SK-N-SH (cell line): ENCODE measurements at places on chromosomes 6 and 20.

DNA sequence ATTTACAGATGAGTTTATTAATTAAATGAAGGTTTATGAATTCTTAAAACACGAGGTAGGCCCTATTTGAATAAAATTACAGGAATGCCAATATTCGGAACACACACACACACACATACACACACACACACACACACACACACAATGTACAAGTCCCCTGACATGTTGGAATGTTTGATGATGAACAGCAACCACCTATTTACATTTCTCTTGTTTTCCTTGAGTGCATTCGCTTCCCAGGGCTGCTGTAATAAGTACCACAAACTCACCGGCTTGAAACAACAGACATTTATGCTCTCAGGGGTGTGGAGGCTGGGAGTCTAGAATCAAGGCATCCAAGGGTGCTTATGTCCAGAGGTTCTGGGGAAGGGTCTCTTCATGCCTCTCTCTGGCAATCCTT lies 90.3 kb downstream of the SLC22A3 start:
- no peak for DNase-seq
- H3K27me3 ChIP-seq = peaks cover 16% of the 10 kb centered on the region
- H3K4me3 ChIP-seq = no peak overlapping the region
- H3K27ac ChIP-seq = no peak overlapping the region
- no peaks in the 10 kb centered on the region for H3K4me1 ChIP-seq

GRCh38 chr20:3109350-3110302 lies 25.1 kb upstream of the AVP start:
- H3K4me3 ChIP-seq = no peak overlapping the region
- no peak for DNase-seq
- H3K36me3 ChIP-seq = peaks cover 14% of the 10 kb centered on the region; the same call in 1 of the 2 replicates
- no peak overlapping the region for H3K27ac ChIP-seq
- H3K4me1 ChIP-seq = no peaks in the 10 kb centered on the region
- H3K27me3 ChIP-seq = no peaks in the 10 kb centered on the region

DNA sequence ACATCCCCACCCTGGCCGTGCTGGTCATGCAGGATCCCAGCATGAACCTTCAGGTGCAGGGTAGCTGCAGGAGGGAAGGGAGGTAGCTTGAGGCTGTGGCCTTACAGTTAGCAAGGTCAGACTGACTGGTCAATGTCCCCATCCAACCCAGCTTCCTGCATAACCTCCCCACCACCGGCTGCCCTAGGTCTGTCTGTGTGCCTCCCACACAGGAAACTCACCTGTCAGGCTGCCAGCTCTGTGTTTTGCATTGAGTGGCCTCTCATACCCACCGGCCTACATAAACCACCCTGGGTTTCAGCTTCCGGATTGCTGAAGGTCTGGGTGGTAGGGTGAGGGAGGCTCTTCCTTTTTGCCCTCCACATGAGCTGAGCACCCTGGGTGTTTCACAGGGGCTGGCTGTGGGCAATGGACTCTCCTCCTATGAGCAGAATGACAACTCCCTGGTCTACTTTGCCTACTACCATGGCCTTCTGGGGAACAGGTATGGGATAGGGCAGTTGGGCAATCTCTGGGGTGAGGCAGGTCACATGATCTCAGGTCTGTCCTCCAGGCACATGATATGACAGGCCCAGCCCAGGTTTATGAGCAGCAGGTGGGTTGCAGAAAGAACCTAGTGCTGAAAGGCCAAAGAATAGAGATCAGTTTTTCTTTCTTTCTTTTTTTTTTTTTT lies 1.8 kb downstream of the CTSA start:
- peaks cover 33% of the 10 kb centered on the region; the same call in 1 of the 2 replicates for H3K36me3 ChIP-seq
- DNase-seq = no peak
- H3K4me1 ChIP-seq = peaks cover 9% of the 10 kb centered on the region
- H3K27me3 ChIP-seq = no peaks in the 10 kb centered on the region

DNA sequence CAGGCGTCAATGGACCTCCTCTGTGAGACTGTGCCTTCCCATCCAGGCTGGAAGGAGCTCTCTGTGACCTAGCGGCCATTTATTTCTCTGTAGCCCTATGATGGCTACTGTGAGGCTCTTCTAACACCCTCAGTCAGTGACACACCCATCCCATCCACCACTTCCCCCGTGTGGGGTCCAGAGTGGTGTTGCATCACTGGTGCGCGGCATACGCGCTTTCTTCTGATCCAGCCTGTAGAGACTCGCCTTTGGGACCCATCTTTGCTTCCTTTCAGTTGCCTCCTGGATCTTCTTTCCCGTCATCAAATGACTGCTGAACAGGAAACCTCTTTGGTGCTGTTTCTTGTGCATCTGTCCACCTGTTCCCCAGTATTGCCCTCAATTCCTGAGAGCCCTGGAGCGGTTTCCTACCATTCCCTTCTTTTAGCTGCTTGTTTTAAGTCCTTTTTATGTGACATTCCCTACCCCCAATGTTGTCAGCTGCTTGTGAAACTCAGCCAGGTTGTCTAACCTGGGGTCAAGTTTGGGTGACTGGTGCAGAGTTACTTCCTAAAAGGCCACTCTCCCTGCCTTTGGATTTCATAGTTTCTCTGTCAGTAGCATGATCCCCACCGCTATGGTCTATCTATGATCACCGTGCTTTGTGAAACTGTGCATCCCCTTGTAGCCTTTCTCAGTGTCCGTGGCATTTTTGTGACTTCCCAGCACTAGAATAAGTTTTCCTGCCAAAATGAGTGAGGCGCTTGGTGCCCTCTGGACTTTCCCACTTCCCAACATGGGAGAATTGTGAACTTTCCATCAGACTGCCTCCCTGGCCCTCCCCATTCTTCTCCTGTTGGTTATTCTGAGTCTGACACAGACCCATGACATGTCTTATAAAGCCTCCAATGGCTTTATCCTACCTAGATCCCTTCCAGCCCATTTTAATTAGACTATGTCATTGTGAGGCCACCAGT lies 5.7 kb downstream of the PRR3 start:
- H3K4me1 ChIP-seq = peaks cover 8% of the 10 kb centered on the region; the same call in 1 of the 2 replicates
- no peaks in the 10 kb centered on the region for H3K27me3 ChIP-seq
- no peak for DNase-seq
- H3K4me3 ChIP-seq = no peak overlapping the region

DNA sequence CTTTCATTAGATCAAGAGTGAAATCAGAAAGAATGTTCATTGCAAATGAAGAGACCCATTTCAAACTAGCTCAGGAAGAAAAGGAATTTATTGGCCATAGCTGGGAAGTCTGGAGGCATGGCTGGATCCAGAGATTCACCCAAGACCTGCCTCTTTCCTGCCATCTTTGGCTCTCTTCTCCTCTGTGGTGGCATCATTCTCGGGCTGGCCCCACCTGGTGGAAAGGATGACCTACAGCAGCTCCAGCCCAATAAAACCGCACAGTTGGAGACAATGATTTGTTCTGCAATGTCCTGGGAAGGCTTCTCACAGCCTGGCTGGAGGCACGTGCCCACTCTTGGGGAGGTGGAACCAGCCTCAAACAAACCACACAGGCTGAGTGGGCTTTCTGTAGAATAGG lies 18.1 kb upstream of the FERMT1 start:
- H3K4me1 ChIP-seq = no peaks in the 10 kb centered on the region
- no peaks in the 10 kb centered on the region for H3K36me3 ChIP-seq
- peak; percentile 22 for DNase-seq

DNA sequence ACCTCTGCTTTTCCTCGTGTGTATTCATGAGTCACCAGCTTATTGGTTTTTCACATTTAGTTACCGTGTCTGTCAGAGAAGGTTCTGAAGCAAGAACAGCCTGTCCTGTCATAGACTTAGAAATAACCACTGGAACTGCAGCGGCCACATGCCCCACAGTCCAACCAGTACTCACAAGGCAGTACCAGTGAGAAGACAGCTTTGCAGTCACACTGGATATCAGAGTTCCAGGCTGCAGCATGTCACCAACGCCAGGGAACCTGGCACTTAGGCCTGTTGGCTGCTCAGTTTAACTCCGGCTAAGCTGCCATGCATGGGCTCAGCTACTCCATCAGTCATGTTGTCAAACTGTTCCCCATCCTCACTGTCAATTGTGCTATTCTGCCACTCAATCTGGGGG lies 40.1 kb downstream of the ADNP start:
- no peaks in the 10 kb centered on the region for H3K27me3 ChIP-seq
- DNase-seq = no peak

DNA sequence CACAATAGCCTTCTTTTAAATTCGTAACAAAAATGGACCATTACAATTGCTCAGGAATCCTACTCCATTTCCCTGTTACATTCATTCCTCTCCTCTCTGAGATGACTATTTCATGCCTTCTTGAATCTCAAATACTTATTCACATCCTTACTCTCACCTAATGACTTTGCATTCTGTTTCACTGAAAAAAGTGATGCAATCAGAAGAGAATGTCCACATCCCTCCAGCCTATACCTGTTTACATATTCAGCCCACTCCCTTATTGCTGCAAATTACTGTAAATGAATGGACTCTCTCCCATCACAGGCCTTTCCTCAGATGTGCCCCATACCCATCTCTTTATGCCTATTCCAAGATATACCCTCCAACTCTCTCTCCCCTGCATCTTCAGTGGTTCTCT lies 8.6 kb downstream of the TAAR1 start:
- H3K4me1 ChIP-seq = no peaks in the 10 kb centered on the region
- no peak for DNase-seq
- no peak overlapping the region for H3K27ac ChIP-seq
- H3K4me3 ChIP-seq = no peak overlapping the region
- peaks cover 2% of the 10 kb centered on the region; the same call in 1 of the 2 replicates for H3K27me3 ChIP-seq
- no peaks in the 10 kb centered on the region for H3K36me3 ChIP-seq

DNA sequence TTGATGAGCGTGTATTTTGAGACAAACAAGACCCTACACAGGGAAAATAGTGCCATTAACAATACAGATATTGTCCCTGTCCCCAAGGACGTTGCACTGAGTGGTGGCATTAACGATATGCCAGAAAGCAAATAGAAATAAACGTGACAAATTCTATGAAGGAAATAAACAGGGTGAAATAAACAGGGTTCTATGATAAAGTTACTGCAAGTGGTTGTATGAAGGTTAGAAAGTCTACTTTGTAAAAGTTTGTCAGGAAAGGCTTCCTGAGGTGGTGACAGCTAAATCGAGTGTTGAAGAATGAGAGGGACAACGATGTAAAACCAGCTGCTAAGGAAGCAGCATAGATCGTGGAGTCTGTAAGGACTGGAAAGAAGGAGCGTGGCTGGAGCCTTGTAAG lies 380.2 kb downstream of the LAMA2 start:
- no peaks in the 10 kb centered on the region for H3K36me3 ChIP-seq
- no peak overlapping the region for H3K4me3 ChIP-seq
- DNase-seq = no peak
- H3K27ac ChIP-seq = no peak overlapping the region

GRCh38 chr20:59074456-59074855 lies 31.9 kb upstream of the PRELID3B start:
- H3K27me3 ChIP-seq = no peaks in the 10 kb centered on the region; the same call in 1 of the 2 replicates
- H3K4me1 ChIP-seq = peaks cover 2% of the 10 kb centered on the region; the same call in 1 of the 2 replicates
- no peak overlapping the region for H3K4me3 ChIP-seq
- DNase-seq = no peak

GRCh38 chr6:86782328-86782727 lies 155.0 kb upstream of the HTR1E start:
- H3K36me3 ChIP-seq = no peaks in the 10 kb centered on the region
- no peaks in the 10 kb centered on the region for H3K27me3 ChIP-seq
- no peaks in the 10 kb centered on the region for H3K4me1 ChIP-seq
- no peak overlapping the region for H3K4me3 ChIP-seq

GRCh38 chr6:36926708-36927513 lies 27.6 kb upstream of the PI16 start:
- H3K36me3 ChIP-seq = peaks cover 11% of the 10 kb centered on the region
- H3K4me3 ChIP-seq = no peak overlapping the region
- no peaks in the 10 kb centered on the region; the same call in 1 of the 2 replicates for H3K4me1 ChIP-seq
- H3K27ac ChIP-seq = no peak overlapping the region

DNA sequence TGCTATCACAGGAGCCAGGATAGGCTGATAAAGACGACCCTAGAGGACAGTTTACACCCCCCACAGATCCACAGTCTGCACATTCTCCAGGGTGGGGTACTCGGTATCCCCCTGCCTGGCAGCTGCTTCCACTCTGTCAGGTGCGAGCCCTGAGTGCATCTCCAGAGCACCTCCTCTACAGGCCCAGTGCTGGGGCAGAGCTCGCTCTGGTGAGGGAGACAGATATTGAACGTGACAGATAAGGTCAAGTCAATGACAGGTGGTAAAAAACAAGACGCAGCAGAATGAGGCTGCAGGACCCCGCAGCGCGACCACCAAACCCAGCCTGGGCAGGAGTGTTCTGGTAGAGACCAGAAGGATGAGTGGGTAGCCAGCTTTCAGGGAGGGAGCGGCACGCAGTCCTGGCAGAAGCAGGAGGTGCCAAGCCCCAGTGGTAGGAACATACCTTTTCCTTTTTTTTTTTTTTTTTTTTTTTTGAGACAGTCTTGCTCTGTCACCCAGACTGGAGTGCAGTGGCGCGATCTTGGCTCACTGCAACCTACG lies 12.4 kb upstream of the MYL9 start:
- H3K4me3 ChIP-seq = no peak overlapping the region
- no peak overlapping the region for H3K27ac ChIP-seq
- DNase-seq = no peak
- no peaks in the 10 kb centered on the region for H3K4me1 ChIP-seq
- peaks cover 15% of the 10 kb centered on the region for H3K36me3 ChIP-seq
- H3K27me3 ChIP-seq = no peaks in the 10 kb centered on the region

- DNase-seq = no peak
- no peak overlapping the region for H3K27ac ChIP-seq
- H3K27me3 ChIP-seq = no peaks in the 10 kb centered on the region
- no peaks in the 10 kb centered on the region for H3K36me3 ChIP-seq
These were observed 11.8 kb upstream of the KCNQ2 start for GRCh38 chr20:63484236-63484635.
